ENCODE measurements at places on chromosomes 4 and X.

DNA sequence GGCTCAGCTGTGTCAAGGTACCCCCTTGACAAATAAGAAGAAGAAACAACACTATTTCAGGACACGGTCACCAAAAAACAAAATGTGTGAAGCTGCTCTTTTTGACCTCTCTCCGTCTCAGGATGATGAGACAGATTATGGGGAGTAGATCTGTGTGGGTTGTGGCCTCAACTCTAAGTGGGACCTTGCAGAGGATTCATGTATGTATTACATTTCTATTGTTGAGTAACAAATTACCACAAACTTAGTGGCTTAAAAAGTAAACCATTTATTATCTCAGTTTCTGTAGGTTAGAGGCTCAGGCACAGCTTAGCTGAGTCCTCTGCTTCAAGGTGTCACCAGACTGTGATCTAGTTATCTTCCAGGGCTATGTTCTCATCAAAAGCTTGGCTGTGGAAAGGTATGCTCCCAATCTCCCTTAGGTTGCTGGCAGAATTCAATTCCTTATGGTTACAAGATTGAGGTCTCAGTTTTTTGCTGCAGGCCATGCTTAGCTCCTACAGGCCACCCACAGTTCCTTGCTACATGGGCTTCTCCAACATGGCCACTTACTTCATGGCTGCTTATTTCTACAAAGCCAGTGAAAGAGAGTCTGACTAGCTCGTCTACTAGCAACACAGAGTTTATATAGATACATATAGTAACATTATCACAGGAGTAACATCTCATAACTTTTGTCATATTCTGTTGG, 28.1 kb downstream of the DGKK start:
- no peak for DNase-seq

GRCh38 chr4:188688956-188689355, 549.7 kb downstream of the TRIML1 start:
- no peak for DNase-seq

- DNase-seq: no peak
Measured at GRCh38 chr4:104743215-104743653, 248.5 kb upstream of the CXXC4 start.

GRCh38 chr4:16505726-16506125, 279.5 kb upstream of the TAPT1 start:
- DNase-seq: no peak

DNA sequence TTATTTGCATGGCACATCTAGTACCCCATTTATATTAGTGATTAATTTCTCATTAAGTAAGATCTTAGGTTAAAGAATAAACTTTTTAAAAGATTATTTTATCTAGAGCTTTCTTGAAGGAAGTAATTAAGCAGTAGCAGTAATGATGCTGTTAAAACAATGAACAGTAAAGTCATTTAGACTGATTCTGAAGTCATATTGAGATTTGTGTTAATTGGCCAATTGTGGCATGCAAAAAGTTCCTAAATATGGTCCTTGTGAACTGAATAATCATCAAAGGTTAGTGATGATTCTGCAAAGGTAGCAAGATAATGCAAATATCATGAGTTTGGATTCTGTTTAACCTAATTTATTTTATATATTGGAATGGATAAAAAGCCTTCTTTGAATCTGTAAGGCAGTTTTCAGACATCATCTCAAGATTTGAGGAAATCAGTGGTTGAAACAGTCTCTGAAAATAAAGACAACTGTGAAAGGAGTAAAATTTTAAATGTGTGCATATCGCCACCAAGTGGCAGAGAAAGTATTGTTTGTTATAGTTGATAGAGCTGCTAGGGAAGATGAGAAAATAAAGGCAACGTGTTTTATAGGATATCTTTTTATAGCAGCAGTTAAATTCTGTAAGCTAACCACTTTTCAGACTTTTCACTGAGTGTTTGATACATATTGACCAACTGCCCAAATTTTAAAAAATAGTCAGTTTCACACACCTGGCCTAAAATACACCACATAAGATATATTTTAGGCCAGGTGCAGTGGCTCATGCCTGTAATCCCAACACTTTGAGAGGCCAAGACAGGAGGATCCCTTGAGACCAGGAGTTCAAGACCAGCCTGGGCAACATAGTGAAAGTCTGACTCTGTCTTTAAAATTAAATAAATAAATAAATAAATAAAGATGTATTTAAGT, 79.6 kb downstream of the CCKAR start:
- DNase-seq: peak; percentile 58

DNA sequence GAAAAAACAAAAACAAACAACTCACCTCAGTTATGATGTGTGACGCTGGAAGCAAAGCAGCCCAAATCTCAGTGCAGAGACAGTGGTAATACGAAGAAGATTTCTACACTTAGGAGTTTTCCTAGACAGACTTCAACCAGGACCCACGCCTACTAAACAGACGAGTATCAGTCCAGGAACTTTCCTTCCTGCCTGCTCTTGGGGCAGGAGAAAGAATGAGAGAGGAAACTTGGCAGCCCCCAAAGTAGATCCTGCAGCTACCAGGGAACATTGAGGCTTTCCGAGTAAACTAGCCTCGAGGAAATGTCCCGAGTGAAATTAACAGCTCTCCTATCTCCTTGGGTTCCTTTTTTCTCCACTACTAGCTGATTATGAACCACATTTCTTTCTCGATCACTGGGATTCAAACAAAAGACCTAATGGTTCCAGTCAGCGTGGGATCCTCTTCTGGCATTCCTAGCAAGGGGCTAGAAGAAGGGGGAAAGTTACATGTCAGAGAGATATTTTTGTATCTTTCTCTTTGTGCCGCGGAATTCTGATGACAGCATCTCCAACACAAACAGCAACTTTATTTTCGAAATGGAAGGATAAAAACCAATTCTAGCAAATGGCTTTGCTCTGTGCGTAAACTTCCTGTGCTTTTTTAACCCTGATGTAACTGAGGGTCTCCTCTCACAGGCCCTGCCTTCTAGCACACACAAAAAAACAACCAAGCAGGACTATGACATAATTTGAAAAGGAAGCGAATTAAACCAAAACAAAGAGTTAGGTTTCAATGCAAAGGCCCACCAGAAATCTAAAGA, 53.2 kb downstream of the PPM1K start:
- no peak for DNase-seq

DNA sequence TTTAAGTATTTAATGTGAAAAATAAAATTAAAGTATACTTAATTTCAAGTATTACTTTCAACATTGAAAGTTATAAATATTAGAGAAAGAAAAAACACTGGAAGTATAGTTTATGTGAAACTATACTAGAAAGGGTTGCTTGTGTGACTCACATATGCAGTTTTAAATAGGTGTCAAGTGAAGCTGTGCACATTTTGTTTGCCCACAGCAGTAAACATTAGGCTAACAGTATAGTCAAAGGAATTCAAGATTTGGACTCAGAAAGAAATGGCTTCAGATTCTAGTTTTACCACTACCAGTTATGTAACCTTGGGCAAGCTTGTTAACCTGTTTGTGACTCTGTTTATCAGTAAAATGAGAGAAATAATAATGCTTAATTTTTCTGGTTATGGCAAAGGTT, 148.2 kb downstream of the FAM47B start:
- DNase-seq: no peak

DNA sequence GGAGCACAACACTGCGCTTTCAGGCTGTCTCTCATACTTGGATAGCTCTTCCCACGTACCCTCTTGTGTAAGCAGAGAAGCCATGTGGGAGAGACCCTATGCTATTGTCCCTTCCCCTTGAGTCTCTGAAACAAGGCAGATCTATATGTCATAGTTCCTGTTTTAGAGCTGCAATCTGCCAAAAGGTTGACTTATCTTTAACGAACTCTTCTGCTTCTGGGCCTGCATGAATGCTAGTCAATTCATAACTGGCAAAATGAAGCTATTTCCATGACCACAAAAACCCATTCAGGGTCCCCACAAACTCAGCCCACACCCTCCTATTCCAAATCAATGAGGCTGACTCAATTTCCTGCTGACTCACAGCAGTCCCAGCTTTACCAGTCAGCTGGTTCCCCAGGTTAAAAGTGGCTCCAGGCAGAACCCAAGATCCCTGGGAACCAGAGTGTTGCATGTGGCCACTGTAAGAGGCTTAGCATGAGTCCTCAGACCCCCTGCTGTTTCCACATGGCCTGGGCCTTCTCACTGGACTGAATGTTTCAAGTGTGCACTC, 25.3 kb upstream of the SOD3 start:
- no peak for DNase-seq

DNA sequence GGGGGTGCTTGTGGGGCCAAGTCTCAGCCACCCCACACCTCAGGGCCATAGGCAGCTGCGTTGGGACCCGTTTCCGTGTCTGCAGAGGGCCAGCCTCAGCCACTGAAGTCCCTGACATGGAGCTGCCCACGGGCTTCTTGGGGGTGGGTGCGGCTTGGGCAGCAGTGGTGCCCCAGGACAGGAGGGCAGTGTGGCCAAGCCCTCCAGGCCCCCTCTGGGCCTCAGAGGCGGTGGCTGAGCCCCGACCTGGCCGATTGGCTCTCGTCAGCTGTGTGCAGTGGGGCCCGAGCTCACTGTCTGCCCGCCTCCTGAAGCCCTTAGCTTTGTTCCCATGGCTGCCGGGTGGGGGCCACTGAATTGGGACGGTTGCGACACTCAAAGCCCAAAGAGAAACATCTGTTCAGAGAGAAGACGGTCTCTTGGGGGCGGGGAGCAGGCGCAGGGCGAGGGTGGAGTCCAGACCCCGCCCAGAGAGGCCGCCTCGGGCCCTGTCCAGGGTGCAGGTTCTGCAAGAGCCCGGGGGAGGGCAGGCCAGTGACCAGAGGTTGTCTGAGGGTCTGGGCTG, 9.1 kb downstream of the FGFR3 start:
- DNase-seq: no peak

DNA sequence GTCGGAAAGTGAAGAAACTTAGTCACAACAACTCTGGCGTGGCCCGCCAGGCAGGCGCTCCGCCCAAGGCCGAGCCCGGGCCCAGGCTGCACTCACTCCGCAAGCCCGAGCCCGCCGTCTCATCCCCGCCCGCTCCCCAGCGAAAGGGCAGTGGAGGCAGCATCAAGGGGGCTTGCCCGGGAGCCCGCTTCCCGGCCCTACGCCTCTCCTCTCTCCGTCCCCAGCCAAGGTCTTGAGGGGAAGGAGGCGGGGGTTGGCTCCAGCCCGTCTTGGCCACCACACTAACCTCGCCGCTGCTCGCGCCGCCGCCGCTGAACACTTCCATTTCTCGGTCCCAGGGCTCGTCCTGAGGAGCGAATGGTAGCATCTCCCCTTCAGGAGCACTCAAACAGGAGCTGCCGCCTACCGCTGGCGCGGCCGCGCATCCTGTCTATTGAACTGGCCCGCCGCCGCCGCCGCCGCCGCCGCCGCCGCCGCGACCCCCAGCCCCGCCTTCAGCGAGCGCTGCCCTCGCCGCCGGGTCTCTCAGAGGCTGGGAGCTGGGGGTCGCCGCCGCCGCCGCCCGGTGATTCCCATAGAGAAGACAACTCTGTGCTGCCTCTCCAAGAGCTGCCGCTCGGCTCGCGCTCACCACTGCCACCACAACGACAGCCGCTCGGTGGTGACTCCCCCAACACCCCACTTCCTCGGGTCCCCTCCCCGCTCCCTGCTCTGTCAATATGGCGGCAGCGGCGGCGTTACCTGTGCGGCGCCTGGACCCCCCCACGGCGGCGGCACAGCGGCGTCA, at the start of gene RPS6KA6:
Gene RPS6KA6 (minus strand): TSS at position 667 of the 787 bp plus-strand sequence. CDS start 300 bp downstream, at position 367.
- peak; percentile 54 for DNase-seq

GRCh38 chr4:89289312-89289711, 18.3 kb downstream of the GPRIN3 start:
- no peak for DNase-seq

DNA sequence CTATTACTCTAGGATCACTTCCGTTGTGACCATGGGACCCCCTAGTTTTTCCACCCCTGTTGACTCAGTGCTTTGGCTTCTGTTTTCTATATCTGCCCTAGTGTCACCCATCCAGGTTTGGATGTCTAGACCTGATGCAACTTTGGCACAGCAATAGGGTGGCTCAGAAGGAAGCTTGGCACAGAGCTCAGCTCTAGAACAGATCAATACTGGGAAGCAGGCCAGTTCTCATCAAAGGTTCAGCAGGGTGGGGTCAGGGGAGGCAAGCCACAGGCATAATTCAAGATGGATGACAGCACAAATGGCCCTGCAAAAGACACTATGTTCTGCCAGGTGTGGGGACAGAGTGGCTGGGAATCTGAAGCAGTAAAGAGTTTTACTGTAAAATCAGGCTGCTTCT, 74.2 kb upstream of the EGFL6 start:
- peak; percentile 83 for DNase-seq

DNA sequence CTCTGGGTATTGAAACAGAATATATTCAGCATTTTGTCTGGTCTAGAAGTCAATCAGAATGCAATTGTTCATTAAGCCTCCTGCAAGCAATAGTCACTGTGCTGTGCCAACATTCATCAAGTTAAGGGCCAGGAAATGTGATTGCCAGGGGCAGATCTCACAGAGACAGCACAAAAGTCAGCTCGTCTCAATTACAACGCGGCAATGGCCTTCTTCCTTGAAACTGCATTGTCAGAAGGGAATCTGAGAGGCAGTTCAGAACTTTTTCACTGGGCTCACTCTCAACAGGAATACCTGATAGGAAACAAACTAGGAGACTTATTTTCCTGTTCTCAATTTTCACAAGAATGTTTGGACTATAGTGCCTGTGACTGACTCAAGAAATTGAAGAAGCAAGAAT, 131.1 kb upstream of the NR3C2 start:
- no peak for DNase-seq

DNA sequence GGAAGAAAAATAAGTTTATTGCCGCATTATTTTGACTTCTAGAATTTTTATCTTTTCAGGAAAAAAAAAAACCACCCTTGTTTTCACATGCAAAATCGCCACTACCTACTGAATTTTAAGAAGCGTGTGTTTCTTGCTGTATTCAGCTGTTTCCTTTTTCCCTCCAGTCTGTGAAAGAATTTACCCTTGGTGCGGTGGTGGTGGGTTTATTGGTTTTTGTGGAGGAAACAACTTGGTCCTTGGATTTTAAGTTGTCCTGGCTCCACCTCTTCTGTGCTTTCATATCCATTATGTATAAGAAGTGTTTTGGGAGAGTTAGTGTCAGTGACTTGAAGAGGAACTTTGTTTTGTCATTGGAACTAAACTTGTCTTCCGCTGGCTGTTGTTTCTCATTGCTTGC, 8.1 kb downstream of the RAPGEF2 start:
- no peak for DNase-seq

GRCh38 chr4:6184169-6184568, 16.2 kb downstream of the JAKMIP1 start:
- DNase-seq: no peak

DNA sequence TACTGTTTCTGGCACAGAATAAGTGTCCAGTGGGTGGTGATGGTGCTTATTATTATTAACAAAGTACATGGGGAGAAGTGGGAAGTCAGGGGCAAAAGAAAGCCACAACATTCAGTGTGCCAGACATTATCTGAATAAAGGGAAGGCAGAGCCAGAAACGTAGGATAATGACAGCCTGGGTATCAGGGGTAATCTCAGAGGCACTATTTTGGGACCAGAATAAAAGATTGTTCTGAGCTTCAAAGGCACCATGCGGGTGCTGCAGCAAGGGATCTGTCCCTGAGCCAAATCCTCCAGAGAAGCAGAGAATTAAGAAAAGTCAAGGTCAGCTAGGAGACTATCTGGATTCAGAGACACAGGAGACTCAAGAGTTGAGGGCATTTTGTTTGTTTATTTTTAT, 328.8 kb upstream of the GATB start:
- no peak for DNase-seq

Data from NCI-H1092 treated with DMSO at 0.1 percent for 48 hours (cell line).